ENCODE measurements at places on chromosomes 7 and 10. TPM values are rescaled to one million over a fixed set of nuclear protein-coding genes. Genes with fewer than 3 reads are reported as not detected.

GRCh38 chr10:110223298-110223925 lies 16.0 kb downstream of the MXI1 start:
- H3K27me3 ChIP-seq = no peaks in the 10 kb centered on the region
- no peak overlapping the region for H3K4me3 ChIP-seq
- H3K27ac ChIP-seq = no peak overlapping the region
- no peak for DNase-seq
- H3K4me1 ChIP-seq = peaks cover 30% of the 10 kb centered on the region

GRCh38 chr10:98323221-98324164 lies 55.5 kb upstream of the LOXL4 start:
- no peaks in the 10 kb centered on the region for H3K36me3 ChIP-seq
- peaks cover 2% of the 10 kb centered on the region for H3K4me1 ChIP-seq
- no peak overlapping the region for H3K27ac ChIP-seq
- peaks cover 18% of the 10 kb centered on the region for H3K27me3 ChIP-seq
- no peak overlapping the region for H3K4me3 ChIP-seq
- no peak for DNase-seq

- no peak for DNase-seq
- peaks cover 94% of the 10 kb centered on the region for H3K4me1 ChIP-seq
- no peaks in the 10 kb centered on the region for H3K27me3 ChIP-seq
- peaks cover 9% of the 10 kb centered on the region for H3K36me3 ChIP-seq
- H3K27ac ChIP-seq = peak overlapping the region; percentile 99
- H3K4me3 ChIP-seq = peak overlapping the region; percentile 97
Measured at GRCh38 chr7:27123007-27123476, 7.5 kb downstream of the HOXA4 start.

GRCh38 chr7:92155108-92155739 lies 20.9 kb upstream of the CYP51A1 start:
- no peaks in the 10 kb centered on the region for H3K4me1 ChIP-seq
- no peaks in the 10 kb centered on the region for H3K27me3 ChIP-seq
- H3K36me3 ChIP-seq = no peaks in the 10 kb centered on the region
- H3K27ac ChIP-seq = no peak overlapping the region
- no peak for DNase-seq

DNA sequence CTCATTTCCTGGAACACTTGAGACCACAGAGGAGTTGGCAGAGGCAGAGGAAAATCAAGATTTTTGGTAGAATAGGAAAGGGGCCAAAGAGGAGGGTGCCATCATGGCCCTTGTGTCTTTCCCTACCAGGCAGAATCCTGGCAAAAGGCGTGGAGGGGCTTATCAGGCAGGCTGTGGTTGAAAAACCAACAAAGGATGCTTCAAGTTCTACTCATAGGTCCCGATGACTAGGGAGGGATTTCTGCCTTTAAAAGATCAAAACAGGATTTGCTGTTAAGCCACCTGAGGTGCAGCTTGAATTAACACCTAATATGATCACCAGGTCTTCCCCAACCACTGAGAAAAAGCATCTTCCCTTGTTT lies 45.7 kb downstream of the BPGM start:
- no peak for DNase-seq
- no peak overlapping the region for H3K27ac ChIP-seq
- no peaks in the 10 kb centered on the region for H3K27me3 ChIP-seq
- H3K36me3 ChIP-seq = no peaks in the 10 kb centered on the region
- H3K4me3 ChIP-seq = no peak overlapping the region

- peak overlapping the region; percentile 23 for H3K27ac ChIP-seq
- peaks cover 2% of the 10 kb centered on the region for H3K36me3 ChIP-seq
- H3K4me3 ChIP-seq = peak overlapping the region; percentile 12
- DNase-seq = no peak
Measured at GRCh38 chr10:110493832-110494426, 3.8 kb upstream of the DUSP5 start.

- H3K4me3 ChIP-seq = no peak overlapping the region
- DNase-seq = no peak
- H3K27ac ChIP-seq = no peak overlapping the region
- H3K4me1 ChIP-seq = no peaks in the 10 kb centered on the region
- H3K27me3 ChIP-seq = no peaks in the 10 kb centered on the region
Measured at GRCh38 chr7:99625961-99626360, 9.2 kb downstream of the ZSCAN25 start.

- H3K27me3 ChIP-seq = peaks cover 31% of the 10 kb centered on the region
- peak; percentile 7 for DNase-seq
- H3K36me3 ChIP-seq = no peaks in the 10 kb centered on the region
- no peak overlapping the region for H3K27ac ChIP-seq
- no peak overlapping the region for H3K4me3 ChIP-seq
- H3K4me1 ChIP-seq = peaks cover 8% of the 10 kb centered on the region
Measured at GRCh38 chr10:132111121-132111731, 45.5 kb downstream of the JAKMIP3 start.

FEZF1 gene
- total RNA-seq = not detected

CXCL12 gene
- total RNA-seq = 4.2 TPM

Data from progenitor cell of endocrine pancreas (in vitro differentiated cells).